ENCODE measurements at places on chromosomes 3 and 15.

DNA sequence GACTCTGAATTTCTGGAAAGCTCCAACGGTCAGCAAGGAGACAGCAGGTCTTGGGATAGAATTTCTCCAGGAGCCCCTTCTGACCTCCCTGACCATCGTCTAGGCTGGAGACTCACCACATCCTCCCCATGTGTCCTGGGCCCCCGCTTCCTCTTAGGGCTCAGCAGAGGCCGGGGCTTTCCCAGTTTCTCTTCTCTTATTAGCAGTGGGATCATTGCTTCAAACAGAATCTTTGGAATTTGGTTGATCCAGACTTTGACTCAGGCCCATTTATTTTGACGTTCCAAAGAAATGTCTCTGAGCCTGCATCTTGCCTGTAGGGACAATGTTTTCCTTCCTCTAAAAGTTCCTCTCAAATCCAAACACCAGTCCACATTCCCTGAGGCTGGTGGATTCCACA lies 38.4 kb upstream of the SLC6A6 start:
- DNase-seq: no peak

DNA sequence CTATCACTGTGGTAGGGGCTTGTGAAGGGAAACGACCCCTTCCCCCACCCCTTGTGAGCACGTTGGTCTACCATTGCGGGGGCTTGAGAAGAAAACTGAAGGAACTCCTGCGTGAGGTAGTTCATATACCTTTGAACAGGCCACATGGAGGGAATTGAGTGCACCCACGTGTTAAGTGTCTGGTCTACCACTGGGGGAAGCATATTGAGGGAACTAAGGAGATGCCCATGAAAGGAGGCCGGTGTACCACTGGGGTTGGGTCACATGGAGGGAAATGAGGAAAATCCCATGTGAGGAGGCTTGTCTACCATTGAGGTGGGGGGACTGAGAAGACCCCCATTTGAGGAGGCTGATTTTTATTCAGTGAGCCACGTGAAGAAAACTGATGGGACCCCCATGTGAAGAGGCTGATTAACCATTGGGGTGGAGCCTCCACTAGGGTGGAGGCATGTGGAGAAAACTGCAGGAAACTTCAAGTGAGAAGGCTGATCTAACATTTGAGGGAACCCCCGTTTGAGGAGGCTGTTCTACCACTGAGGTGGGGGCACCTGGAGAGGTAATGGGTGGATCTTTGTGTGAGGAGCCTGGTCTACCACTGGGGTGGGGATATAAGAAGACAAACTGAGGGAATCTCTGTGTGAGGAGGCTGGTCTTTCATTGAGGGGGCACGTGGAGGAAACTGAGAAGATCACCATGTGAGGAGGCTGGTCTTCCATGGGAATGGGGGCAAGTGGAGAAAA lies 163.2 kb downstream of the FBLN2 start:
- no peak for DNase-seq

DNA sequence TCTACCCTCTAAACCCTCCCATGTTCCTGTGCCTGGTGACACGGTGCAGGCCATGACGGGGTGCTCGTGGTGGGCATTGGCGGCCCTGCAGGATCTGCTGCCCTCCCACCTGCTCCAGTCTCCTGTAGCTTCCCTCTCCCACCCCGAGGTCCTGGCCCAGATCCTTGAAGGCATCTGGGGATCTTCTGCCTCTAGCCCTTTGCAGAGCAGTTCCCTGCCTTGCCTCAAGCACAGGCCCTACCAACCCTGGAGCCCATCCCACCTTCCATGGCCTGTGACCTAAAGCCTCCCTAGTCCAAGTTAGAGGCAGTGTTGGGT lies 27.5 kb upstream of the SEC13 start:
- no peak for DNase-seq

DNA sequence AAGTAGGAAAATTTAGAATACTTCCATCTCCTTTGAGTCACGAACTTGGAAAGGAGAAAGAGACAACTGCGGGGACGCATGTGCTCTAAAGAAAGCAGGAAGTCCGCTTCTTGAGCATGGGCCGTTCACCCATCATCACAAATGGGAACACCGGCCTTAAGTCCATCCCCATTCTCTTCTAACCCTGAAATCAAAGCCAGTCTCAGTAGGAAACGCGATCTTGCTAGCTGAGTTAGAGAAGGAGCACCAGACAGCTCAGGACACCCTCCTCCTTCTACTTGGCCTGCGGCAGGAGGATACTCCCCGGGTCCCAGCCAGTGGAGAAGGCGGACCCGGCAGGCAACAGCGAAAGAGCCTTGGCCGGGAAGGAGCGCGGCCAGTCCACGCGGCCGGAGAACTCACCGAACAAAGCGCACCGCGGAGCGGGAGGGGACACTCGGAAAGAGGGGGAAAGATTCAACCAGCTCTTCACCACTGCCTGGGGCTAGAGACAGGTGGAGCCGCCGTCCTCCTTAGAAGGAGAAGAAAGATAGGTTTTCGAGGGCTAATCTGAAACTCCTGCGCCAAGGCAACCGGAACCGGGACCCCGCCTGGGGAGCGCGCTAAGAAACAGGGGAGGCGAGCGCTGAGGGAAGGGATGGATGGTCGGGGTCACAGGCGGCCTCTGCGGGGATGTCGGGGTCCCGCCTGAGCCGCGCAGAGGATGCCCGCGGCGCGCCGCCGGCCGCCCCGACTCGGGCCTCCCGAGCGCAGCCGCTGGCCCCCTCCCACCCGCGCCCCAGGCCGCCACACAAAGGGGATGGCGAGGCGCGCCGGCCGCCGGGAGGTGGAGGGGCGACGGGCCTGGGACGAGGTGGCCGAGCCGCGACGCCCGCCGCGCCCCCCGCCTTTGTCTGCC lies 818 bp downstream of the SLC4A7 start:
- DNase-seq: peak; percentile 3

GRCh38 chr15:78750566-78750965 lies 60.7 kb downstream of the ADAMTS7 start:
- DNase-seq: no peak

DNA sequence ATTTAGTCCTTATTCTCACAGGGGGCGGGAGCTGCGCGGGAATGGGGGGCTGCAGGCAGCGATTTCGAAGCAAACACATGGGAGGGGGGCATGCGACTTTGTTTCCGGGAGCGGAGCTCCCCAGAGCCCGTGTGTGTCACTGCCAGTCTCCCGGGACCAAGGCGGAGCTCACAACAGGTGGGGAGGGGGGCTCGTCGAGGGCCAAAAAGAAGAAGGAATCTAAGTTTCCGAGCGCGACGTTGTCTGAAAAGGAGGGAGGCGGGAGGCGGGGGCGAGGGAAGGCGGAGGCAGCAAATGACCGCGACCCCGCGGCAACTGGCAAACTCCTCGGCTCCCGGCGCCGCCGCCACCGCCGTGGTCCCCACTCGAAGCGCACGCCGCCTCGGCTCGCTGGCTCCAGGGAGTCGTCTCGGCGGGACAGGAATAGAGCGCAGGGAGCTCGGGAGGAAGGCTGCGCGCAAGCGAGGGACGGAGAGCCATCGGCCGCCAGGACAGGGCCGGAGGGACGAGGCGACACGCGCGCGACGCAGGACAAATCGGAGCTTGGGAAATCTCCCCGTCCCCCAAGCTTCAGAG lies 1.4 kb downstream of the FOXP1 start:
- no peak for DNase-seq

DNA sequence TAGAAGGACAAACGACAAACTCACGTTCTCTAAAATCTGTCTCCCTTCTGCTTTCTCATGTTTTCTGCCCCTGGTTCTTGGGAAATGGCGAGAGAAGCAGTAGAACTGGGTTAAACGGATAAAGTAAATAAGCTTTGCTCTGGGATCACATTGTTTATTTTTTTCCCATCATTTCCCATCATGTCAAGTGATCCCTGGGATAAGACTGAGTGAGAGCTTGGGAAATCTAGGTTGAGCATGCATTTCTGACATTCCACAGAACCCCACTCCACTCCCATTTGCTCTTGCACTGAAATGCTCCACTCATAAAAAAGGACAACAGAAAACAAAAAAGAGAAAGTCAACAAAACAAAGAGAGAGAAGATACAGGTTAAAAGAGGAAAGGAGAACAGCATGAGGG lies 69.1 kb downstream of the SEMA6D start:
- no peak for DNase-seq
